A172 (cell line): ENCODE measurements at places on chromosomes 2 and 18. TPM values are rescaled to one million over a fixed set of nuclear protein-coding genes. Genes with fewer than 3 reads are reported as not detected.
A peak's percentile ranks its signal among the peaks of the same experiment; 100 is the strongest.

DNA sequence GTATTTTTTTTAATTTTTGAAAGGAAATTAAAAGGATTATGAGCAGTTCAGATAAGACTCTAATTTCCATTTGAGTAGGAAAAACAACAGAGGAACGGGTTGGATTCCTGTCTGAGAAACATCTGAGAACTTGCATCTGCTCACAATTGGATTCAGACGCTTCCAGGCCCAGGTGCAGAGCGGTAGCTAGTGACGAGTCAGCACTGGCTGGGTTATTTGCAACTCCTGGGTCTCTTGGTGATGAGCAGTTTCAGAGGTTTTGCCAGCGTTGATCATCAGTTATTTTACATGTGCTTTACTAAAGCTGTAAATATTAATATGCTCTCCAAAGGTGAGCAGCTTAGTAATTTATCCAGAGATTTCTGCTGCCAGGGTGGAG is 39.1 kb upstream of the B3GNT7 start:
- no peak for DNase-seq

- no peak for DNase-seq
These were observed 12.0 kb upstream of the MBP start for GRCh38 chr18:77144451-77145118.

- DNase-seq = no peak
These were observed 5.7 kb upstream of the CHN1 start for GRCh38 chr2:175010848-175011254.

DNA sequence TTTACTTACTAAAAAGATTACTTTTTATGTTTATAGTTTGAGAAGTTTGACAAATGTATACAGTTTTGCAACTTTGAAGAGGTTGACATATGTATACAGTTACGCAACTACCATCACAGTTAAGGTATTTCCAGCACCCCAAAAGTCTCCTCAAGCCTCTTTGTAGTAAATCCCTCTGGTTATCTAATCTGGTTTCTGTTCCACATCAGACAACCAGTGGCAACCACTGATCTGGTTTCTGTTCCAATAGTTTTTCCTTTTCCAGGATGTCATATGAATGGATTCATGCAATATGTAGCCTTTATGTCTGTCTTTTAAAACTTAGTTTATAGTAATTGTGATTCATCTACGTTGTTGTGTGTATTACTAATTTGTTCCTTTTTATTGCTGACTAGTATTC is 23.5 kb downstream of the IFIH1 start:
- no peak for DNase-seq

DNA sequence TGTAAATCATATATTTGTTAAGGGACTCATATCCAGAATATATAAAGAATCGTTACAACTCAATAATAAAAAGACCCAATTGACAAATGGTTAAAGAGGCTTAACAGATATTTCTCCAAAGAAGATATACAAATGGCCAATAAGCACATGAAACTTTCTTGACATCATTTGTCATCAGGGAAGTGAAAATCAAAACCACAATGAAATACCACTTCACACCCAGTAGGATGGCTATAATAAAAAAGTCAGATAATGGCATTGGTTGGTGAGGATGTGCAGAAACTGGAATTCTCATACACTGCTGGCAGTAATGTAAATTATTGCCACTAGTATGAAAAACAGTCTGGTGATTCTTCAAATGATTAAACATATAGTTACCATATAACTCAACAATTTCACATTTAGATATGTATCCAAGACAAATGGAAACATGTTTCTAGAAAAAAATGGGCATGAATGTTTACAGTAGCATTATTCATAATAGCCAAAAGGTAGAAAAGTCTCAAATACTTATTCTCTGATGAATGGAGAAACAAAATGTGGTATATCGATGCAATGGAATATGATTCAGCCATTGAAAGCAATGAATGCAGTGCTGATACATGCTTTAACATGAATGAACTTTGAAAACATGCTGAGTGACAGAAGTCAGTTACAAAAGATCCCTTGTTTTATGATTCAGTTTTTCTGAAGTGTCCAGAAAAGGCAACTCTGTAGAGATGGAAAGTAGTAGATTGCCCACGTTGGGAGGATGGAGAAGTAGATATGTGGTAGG is 304.6 kb upstream of the ZEB2 start:
- no peak for DNase-seq

DNA sequence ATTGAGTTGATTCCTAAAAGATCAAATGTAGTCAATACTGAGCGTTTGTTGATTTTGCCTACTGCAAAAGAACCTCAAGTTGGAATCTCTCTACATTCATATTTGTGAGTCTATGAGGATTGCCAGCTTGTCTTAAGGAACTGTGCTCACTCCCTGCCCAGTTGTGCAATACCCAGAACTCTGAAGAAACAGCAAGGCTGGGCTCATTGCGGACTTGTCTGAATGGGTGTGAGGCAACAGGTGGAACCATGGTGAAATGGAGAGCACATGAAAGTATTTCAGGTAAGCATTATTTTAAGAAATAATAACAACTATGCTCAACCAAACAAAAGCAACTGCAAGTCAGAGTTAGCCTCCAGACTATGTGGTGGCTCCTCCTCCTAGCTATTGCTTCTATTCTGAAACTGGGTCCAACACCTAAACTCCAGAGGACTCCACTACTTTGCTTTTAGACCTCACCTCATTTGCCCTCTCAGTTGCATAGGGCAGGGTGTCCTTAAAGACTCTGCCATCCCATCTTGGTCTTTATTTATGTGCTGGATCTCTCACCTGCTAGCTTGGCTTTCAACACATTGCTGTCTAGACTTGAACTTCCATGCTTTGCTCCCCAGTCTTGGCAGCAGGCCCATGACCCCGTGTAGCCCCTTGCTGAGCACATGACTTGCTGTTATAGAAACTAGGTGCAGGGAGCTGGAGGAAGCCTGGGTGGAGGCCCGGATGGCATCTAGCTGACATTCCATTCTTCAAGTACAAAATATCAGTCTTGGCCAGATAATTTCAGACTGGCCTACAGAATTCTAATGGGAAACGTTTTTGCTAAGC is 94.8 kb upstream of the ARL5A start:
- no peak for DNase-seq

DNA sequence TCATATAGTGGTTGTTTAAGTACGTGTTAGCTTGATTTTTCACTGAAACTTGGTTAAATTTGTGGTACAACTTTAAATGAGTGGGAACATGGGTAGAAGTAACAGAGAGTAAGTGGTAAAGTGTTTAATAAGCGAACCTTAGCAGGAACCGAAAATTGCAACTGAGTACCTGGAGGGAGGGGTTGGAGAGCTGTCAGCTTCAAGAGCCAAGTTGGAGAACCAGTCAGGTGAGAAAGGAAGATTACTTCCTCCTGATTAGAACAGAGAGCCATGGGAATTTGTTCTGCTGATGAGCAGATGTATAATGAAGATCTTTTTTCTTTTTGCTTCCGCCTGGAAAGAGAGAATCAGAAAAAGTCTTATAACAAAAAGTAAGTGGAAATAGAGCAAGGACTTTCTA is 158.4 kb upstream of the CDH7 start:
- DNase-seq = no peak

DNA sequence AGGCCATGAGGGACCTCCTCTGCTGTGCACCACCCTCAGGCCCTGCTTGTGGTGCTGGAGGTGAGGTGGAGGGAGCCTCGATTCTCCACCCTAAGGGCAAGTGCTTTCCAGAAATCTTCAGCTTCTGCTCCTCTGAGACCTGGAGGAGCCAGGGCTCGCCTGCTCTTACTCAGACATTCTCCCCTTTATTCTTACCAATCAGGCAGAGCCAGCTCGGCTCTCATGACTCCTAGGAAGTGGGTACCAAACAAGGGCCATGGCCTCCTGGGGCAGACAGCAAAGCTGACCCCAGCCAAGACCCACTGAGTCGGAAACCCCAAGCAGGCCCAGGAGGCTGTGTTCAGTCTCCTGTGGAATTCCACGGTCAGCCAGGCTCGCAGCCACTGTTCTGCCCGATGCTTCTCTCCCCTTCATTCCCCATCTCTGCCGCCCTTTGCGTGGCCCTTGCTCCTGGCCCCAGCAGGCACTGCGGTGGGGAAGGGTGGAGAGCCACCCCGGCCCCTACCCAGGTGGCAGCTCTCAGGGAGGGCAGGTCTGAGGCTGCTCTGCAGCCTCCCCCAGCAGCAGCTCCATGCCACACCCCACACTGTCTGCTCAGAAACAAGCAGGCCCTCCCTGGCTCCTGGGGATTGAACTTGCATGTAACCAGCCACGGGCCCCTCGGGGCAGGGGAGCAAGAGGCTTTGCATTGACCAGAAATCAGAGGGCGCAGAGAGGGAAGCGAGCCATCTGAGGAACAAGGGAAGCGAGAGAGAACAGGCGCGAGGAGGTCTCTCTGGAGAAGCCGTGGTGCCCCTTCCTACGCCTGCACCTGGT is 24.0 kb downstream of the HS1BP3 start:
- DNase-seq = no peak

DNA sequence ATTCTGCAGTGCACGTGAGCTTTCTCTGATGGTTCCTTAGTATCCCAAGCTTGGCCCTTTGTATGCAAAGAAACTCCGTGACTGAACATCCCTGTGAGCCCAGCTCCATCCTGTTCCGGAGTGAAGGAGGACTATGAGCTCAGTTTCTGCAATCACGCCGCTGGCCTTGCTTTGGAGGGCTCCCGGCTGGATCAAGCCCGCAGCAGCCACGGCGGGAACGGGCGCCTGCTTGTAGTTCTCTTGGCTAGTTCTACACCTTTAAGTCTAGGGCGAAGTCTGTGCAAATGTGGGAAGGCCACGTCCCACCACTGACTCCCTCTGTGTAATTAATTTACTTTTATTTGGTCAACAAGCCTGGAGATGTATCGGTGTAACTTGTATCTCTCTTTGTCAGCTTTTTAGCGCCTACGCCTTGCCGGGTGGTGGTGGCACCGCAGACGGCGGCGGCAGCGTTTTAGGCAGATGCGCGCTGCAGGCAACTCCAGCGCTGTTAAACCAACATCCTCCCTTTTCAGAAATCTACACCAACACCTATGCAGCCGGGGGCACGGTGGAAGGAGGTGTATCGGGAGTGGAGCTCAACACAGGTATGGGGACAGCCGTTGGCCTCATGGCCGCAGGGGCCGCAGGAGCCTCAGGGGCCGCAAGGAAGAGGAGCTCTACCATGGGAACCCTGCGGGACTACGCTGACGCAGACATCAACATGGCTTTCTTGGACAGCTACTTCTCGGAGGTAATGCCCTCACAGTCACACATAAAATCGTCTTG is 34.3 kb downstream of the DSG4 start:
- DNase-seq = no peak

GRCh38 chr2:67486041-67486796 is 89.1 kb downstream of the ETAA1 start:
- peak; percentile 48 for DNase-seq

- no peak for DNase-seq
These were observed 168.0 kb downstream of the SPP2 start for GRCh38 chr2:234218266-234219045.

GRCh38 chr2:62727876-62728566 is 22.5 kb downstream of the EHBP1 start:
- DNase-seq = no peak

DNA sequence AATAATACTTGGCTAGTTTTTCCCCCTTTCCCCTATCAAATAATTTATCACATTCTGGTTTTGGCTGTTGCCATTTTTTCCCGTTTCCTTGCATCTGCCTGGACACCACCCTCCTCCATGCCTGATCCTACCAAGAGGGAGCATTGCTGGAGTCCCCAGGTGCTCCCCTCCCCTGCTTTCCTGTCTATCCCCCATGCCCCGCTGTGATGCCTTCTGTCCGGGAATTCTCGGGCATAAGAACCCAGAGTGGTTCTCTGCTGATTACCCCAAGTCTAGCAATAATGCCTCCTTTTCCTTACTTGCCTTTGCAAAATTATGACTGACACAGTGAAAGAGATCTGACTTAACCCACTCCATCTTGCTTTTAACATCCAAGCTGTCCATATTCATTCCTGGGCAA is 248.0 kb upstream of the PXDN start:
- no peak for DNase-seq

DNA sequence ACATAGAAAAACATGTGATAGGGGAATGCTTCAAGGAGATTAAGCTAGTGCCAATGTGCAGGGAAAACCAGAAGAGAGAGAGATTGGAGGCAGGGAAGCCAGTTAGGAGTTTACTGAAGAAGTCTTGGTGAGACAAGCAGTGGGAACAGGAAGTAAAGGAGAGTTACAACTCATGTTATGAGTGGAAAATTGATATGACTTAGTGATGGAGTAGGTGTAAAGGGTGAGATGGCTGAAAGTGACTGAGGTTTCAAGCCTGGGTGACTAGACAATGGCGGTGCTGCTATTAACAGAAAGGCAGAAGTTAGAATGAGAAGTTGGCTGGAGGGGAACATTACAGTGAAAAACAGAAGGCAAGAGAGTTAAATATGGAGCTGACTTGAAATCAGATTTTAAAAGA is 16.5 kb downstream of the DOK1 start:
- no peak for DNase-seq

DNA sequence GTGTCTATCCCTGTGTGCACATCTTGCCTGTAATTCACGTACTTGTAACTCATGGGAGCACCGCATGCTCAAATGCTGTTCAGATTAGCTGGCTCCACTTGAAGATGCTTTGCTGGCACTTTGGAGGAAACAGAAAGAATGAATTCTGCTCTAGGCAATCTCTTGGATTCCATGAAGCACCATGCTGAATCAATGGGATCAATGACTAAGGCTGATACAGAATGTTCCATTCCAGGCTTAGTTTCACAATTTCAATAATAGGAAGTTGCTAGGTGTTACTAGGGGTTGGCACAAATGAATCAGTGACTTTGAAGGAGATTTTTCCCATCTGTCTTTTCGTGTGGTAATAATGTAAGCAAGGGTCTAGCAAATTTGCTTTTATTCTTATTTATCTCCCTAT is 328.8 kb downstream of the OSR1 start:
- no peak for DNase-seq

GRCh38 chr18:59149007-59149406 is 9.3 kb downstream of the SEC11C start:
- DNase-seq = no peak

GRCh38 chr2:86632672-86633071 is 9.0 kb upstream of the RNF103 start:
- no peak for DNase-seq

GRCh38 chr18:49904871-49905555 is 91.7 kb upstream of the ACAA2 start:
- no peak for DNase-seq

DNA sequence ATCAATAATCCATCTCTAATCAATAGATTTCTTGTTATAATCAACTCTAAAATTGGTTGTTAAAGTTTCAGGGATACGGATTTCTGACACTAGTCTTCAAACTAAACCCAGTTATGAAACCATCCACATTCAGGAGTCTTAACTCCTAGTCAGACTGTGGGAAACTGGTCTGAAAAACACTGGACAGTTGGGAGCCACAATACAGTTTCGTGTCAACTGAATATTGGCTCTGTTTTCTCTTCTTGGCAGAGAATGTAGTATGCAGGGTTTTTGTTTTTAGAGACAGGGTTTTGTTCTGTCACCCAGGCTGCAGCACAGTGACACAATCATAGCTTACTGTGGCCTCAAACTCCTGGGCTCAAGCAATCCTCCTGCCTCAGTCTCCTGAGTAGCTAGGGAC is 123.1 kb downstream of the RTTN start:
- no peak for DNase-seq

The CDK15 gene
- total RNA-seq = 0.19 TPM in 1 of 2 replicates, not detected in the other

The NEU4 gene
- total RNA-seq = 0.22 TPM in 1 of 2 replicates, not detected in the other

The STARD6 gene
- total RNA-seq = 0.26 TPM in 1 of 2 replicates, not detected in the other

The DHRS9 gene
- total RNA-seq = not detected in 2 replicates

The BMP10 gene
- total RNA-seq = 0.46 TPM in 1 of 2 replicates, not detected in the other

The HAAO gene
- total RNA-seq = not detected in 2 replicates

The ALPI gene
- total RNA-seq = not detected in 2 replicates

The YES1 gene
- total RNA-seq = 148 and 171 TPM in 2 replicates

The TXNDC2 gene
- 0.05 and 0.26 TPM in 2 replicates for total RNA-seq

The ORMDL1 gene
- 128 and 137 TPM in 2 replicates for total RNA-seq
